ENCODE measurements at places on chromosomes 2 and 18. TPM values are rescaled to one million over a fixed set of nuclear protein-coding genes. Genes with fewer than 3 reads are reported as not detected.
A peak's percentile ranks its signal among the peaks of the same experiment; 100 is the strongest.

DNA sequence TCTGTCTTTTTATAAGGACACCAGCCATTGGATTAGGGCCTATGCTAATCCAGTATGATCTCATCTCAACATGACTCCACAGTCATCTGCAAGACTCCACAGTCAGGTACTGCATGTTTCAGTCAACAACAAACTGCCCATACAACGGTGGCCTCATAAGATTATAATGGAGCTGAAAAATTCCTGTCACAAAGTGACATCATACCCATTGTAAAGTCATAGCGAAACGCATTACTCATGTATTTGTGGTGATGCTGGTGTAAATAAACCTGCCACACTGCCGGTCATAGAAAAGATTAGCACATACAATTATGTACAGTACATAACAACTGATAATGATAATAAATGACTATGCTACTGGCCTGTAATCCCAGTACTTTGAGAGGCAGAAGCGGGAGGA, 102.2 kb downstream of the TEX51 start:
- DNase-seq, result no peak

DNA sequence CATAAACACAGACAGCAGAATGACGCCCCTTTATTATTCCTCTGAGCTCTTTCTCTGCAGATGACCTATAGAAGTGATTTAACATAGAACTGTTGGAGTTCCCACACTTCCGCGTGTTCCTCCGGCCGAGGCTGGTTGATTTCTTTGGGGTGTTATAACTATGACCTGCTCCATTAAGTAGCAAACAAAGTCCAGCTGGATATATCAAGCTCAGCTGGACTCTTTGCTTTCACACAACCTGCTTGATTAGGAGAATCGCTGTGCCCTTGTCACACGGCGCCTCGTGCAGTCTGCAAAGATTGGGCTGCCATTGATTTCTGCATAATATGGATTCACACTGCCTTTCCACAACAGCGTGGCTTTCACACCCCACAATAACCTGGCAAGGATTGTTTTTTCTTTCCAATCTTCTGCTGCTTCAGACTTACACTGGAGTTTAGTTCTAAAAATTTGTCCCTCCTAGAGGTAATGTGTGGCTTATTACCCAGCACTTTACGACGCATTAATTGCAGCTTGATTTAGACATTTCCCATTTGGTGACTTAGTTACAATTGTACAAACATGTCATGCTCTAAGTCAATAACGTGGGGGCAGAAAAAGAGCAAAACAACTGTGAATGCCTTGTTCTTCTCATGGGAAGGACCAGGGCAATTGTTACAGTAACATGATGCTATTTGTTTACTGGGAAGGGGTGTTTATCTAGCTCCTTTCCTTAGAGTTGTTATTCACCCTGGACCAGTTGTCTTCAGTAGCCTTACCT, 485.7 kb downstream of the TXNL1 start:
- no peak for DNase-seq

GRCh38 chr2:99279969-99280695, 20.9 kb downstream of the LYG1 start:
- no peak for DNase-seq

- peak; percentile 62 for DNase-seq
Measured at GRCh38 chr18:55384551-55385275, 203.3 kb downstream of the TCF4 start.

DNA sequence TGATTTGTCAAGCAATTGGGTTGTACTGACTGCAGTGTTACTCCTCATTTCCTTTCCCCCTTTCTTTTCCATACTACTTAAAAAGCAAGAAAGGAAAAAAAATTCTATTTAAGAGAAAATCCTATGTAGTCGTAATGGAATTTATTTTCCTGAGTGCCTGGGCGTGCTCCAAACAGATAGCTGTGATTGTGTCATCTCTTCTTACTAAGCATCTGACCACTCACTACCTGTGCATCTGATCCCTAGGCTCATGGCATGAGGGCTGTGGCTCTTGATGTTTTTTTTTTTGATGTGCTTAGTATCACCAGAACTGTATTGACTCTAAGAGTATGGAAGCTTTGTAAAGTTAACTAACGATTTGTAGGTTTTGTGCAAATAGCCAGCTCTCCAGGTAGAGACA, 19.0 kb downstream of the CRIM1 start:
- no peak for DNase-seq

DNA sequence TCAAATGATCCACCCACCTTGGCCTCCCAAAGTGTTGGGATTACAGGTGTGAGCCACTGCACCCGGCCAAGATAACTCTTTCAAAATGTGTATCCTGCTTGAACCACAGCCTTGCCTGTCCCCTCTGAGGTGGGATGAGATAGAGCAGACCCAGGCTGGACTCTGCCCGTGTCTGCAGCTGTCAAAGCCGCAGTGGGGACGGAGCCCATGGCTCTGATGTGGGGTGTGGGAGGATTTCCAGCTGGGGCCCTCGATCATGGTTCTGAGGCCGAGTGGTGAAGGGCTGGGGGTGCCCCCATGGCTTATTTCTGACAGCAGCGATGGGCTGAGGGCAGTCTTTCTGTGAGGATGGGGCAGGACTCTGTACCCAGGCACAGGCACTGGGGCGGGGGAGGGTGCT, 104.5 kb downstream of the DGKD start:
- no peak for DNase-seq

GRCh38 chr2:148167855-148168254, 147.0 kb downstream of the MBD5 start:
- DNase-seq, result no peak

GRCh38 chr2:76867854-76868253, 654.3 kb downstream of the LRRTM4 start:
- DNase-seq, result no peak

DNA sequence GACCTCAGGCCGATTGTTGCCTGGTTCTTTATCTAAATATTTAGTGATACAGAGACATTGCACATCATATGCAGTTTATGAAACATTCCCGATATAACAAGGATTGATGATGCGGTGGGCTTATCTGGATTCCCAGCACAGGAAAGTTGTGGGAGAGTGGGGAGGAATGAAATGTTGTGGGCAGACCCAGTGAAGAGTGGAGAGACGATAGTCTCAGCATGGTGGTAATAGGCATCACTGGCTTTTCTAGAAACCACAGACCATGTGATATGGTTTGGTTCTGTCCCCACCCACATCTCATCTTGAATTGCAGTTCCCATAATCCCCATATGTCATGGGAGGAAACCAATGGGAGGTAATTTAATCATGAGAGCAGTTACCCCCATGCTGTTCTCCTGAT, 34.8 kb upstream of the RND3 start:
- no peak for DNase-seq

DNA sequence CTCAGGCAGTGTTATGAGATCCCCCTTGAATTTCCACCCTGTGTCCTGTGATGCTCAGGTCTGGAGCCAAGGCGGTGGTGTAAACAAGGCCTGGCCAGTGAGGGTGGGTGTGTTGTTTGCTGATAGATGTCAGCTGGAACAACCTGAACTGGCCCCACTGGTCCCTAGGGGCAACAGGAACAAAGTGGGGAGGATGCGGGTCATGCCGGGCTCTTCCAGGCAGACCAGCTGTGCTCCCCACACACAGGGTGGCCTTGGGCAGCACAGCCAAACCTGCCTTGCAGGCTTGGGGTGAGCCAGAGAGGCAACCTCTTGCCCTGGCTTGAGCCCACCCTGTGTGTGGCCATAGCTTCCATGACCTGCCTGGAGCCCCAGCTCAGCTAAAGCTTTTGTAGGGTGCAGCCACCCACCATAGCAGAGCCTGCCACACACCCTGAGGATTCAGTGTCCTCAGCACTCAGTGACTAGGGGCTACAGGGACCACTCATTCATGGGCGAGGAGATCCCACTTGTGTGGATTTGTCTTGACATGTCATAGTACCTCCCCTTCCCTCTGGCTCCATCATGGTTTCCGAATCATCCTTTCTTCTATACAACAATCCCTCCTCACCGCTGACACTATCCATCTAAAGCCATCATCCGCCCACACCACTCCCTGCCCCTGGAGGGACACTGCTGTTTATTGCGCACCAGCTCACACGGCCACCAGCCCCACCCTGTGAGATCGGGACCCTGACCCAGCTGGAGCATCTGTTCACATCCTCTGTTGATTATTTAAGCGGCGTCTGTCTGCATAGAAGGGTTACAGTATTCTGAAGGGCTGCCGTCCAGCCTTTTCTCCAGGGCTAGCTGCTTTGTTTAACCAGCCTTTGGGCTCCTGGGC, 268.8 kb downstream of the CYP26B1 start:
- DNase-seq, result no peak

DNA sequence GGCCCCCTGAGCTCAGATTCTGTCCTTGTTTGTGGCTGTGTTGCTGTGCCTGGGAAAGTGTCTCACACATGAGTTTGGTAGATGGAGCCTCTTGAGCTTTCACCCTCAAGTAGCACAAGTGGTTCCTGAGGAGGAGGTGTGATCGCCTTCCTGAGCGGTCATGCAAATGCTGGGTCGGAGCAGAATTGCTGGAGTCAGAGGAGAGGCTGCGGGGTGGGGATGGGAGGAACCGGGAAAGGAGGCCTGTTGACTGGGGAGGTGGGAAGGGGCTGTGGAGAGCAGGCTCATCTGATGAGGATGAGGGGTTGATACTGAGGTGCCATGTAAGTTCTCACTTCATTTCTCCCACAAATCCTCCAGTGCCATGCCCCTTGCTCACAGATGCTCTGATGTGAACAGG, 48.4 kb upstream of the ATG16L1 start:
- no peak for DNase-seq

DNA sequence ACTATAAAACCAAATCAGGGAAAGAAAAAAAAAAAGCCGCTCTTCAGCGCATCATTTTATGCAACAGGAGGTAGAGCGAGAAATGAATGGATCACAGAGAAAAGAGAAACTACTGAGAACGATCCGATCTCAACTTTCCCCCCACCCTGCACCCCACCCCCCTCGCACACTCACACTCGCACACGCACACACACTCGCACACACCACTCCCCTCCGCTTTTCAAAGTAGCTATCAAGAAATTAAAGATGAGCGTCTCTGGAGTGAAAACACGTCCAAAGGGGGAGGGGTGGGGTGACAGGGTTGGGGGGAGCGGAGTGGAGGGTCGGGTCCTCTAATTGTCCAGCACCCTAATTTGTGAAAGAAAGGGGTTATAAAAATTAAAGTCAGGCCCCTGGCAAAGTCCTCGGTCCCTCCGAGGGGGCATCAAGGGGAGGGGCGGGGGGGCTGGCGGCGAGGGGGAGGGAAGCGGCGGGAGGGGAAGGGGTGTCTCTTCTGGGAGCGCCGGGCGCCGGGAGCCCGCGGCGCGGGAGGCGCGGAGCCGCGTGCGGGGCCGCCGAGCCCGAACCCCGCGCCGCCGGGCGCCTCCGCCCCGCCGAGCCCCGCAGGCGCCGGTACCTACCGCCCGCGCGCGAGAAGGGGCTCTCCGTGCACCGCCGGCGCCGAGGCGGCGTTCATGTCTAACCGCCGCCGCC, 428 bp downstream of the TCF4 start:
- peak; percentile 42 for DNase-seq

GRCh38 chr2:240121190-240121589, 14.9 kb downstream of the COPS9 start:
- no peak for DNase-seq

DNA sequence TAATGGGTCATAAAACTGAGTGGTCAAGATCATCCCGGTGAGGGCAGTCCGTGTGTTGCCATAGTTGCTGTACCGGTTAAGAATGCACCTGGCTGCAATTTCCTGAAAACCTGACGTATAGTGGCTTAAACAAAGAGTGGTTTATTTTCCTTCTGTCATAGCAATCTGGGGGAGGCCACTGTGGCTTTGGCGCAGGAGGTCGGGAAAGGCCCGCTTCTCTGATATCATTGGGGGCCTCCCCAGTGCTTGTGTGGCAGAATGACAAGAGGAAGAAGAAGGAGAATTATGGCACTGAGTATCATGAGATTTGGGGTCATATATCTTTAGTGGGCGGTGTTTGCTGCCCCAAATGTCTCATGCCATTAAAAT, 4.4 kb downstream of the C2orf92 start:
- DNase-seq, result no peak

The LRRTM4 gene
- not detected for total RNA-seq

The IL1RN gene
- not detected for total RNA-seq

The COL6A3 gene
- total RNA-seq, result 9.1 TPM

The CACNB4 gene
- total RNA-seq, result 0.31 TPM

The PFN4 gene
- total RNA-seq, result 1.1 TPM

The PLA2R1 gene
- total RNA-seq, result 5.6 TPM

The TYW5 gene
- total RNA-seq, result 6.2 TPM

The TMEM178A gene
- 2.0 TPM for total RNA-seq
